ENCODE measurements at places on chromosomes 12 and 14.

DNA sequence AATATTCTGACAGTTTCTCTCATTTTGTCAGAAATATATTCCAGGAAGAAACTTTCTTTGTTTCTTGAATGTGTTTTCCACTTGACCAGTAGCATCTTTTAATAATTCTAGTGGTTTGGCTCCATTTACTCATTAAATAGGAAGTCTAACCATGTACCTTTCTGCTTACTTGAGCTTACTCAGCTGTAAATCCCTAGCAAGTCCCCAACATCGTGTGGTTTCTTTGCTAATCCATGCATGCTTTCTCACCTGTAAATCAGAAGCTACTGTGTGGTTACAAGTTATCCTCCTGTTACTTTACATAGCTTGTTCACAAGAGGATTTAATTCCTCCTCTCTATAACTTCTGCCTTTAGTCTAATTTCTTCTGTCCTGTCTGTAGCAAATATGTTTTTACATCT is 227.7 kb downstream of the FSCB start:
- DNase-seq: no peak

GRCh38 chr12:3836641-3837040 is 36.6 kb downstream of the PARP11 start:
- no peak for DNase-seq

DNA sequence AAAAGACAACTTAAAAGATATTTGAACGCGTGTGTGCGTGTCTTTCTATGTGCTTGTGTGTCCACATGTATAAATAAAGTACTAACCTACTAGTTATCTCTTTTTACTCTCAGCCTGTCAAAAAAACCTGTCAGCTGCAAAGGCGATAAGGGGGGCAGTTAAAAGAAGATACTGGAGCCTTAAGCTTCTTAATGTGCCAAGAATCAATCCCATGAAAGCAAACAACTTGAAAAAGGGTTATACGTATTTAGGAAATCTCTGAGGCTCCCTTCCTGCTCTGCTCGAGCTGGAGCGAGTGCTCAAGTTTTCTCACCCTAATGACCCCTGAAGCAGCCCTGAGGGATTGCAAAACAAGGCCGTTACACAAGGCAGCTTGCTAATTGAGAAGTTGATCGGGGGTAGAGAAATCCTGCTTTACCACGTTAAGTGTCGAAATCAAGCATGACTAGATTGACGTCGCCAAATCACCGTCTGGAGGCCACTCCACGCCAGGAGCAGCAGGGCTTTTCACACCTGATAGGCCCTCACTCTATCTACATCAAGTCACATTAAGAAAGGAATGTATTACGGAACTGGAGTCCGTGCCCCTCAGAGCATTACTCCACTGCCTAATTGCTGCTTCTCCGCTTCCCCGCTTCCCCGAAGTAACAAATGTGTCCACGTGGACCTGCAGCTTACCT is 32.4 kb downstream of the LMO3 start:
- peak; percentile 93 for DNase-seq

GRCh38 chr12:117262749-117263148 is 72.5 kb upstream of the FBXO21 start:
- DNase-seq: no peak

GRCh38 chr12:10741845-10742244 is 18.7 kb upstream of the YBX3 start:
- DNase-seq: peak; percentile 79

GRCh38 chr12:45354399-45354798 is 138.5 kb downstream of the ANO6 start:
- DNase-seq: no peak

DNA sequence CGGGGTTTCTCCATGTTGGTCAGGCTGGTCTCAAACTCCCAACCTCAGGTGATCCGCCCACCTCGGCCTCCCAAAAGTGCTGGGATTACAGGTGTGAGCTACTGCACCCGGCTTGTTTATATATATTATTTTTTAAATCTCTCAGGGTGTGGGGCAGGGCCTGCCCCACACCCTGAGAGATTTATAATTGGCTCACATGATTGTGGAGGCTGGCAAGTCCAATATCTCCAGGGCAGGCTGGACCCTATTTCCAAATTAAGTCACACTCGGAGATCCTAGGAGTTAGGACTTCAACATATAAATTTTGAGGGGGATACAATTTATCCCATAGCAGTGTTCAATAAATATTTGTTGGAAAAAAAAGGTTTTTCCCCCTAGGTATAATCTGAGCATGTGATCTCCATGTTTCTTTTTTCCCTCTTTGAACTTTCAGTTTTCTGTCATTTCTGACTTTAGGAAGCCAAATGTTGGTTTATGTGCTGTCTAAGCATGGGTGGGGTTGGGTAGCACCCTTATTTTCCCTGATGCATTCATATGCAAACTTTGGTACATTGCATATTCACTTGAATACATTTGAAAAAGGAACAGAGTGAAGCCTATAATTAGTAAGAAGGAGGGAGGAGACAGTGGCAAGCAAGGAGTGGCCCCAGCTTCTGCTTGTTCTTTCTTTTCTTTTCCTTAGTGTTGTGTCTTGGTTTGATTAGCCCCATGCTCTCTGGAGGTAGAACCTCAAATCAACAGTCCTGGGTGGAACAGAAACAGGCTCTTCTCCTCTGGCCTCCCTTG is 8.7 kb upstream of the A2ML1 start:
- DNase-seq: no peak

GRCh38 chr14:88849716-88850115 is 25.3 kb downstream of the TTC8 start:
- no peak for DNase-seq

DNA sequence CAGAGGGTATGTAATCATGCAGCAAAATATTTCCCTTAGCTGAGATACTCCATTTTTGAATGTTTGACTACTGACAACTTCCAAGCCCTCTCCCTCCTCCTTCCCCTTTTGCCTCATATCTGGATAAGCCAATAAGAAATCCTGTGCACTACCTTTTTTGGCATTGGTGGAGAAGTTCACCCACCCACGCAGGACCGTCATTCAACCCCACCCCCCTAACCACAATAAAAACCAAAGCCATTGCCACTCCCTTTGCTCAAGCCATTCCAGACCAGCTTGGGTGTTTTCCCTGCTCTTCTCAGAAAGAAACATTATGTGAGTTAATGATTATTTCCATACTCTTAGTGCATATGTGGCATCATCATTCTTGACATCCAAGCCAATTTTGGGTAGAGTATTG is 176.7 kb downstream of the PTPN11 start:
- DNase-seq: no peak

GRCh38 chr12:99122496-99122895 is 477.4 kb downstream of the APAF1 start:
- no peak for DNase-seq

All from MV-4-11 (cell line).